ENCODE measurements at places on chromosomes 7 and 10.

- no peak for DNase-seq
Measured at GRCh38 chr10:98456043-98456570, 9.4 kb upstream of the HPS1 start.

DNA sequence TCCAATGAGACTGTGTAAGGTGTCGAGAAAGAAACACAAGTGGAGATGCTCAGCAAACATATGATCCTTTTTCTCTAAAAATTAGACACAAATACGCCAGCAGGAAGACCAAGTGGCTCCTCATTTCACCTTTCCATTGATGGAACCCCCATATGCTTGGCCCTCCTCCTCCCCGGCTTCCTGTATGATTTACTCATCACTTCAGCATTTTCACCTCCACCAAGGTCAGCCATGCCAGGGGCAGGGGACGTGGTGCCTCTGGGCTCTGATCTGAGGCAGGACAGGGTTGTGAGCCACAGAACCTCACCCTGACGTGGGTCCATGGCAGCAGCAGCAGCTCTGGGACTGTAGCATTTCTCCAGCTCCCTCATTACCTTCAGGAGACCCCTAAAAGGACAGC is 116.8 kb upstream of the PFKP start:
- no peak for DNase-seq

- peak; percentile 60 for DNase-seq
Measured at GRCh38 chr7:65475734-65476319, 102.2 kb downstream of the ZNF92 start.

- DNase-seq: no peak
Measured at GRCh38 chr10:110676016-110676415, 31.9 kb downstream of the RBM20 start.
